Esophagus squamous epithelium (tissue), 5 donors: ENCODE measurements at places on chromosomes 1 and 21.

GRCh38 chr1:199411506-199411905 lies 616.0 kb upstream of the NR5A2 start:
- DNase-seq, result no peak

DNA sequence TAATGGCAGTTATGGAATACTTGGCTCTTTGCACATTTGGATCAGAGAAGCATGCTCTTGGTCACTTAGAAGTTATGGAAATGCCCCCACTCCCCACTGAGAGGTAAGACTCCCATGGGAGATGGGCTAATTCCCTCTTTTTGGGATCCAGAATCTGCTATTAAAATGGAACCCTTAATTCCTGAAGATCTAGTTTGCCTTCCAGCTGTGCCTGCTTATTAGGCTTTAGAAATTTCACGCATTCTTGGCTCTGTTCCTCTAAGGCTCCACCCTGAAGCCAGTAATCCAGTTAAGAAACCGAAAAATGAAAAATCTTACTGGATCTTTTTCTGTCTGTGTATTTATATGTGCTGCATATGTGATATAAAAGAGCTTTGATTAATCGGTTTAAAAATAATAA lies 76.7 kb downstream of the USH2A start:
- DNase-seq, result no peak

DNA sequence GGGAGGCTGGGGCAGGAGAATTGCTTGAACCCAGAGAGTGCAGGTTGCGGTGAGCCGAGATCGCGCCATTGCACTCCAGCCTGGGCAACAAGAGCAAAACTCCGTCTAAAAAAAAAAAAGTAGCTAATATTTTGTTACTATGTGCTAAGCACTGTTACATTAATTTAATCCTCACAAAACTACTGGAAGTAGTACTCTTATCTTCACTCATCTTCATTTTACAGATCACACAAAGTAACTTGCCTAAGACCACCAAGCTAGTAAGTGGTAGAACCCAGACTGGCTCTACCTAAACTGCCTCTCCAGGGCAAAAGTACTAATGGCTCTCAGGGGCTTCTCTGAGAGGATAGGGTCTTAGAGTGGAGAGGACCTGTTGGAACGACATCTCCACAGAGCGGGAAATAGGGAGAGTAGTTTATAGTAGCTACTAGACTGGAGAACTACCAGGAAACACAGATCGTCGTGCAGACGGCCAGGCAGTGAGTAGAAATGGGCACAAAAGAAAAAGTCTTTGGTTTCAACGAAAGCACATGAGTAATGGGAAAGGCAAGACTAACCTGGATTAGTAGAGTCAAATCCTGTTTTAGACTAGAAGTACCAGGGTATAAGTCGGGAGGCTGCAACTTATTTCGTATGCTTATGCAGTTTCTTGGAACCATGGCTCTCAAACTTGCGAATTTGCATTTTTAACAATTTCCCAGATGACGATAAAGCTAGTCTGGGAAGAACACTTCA lies 1.4 kb downstream of the CLCC1 start:
- DNase-seq, result no peak

DNA sequence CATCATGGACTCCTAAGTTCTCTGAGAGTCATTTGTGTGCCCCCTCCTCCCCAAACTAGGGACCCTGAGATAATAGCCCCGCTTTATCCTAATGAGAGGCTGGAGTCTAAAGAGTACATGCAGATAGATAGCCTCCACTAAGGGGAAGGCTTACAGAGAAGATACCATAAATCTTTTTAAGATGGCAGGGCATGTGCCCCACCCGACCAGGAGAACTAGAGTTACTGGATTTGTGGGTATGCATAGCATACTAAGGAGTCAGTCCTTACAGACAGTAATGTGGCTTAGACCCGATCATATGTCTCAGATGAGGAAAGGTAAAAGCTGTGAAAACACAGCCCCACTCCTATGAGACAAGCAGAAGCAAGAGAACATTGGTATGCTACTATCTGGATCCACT lies 25.7 kb upstream of the PKN2 start:
- no peak for DNase-seq

DNA sequence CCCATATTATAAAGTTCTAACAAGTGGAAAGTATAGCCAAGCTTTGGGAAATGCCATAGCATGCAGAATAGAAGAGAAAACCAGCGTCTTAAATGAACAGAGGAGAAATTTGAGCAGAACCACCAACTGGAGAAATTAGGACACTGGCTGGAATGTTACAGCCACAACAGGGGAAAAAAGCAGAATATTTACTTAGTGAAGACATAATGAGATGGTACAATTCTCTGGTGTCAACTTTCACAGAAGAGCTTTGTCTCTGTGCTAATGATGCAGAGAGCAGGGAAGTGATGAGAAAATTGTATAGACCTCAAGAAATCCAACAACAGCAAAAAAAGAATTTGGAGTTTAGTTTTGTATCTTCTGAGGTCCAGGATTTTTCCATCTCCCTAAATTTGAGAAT lies 249.7 kb downstream of the KIF26B start:
- DNase-seq, result no peak

DNA sequence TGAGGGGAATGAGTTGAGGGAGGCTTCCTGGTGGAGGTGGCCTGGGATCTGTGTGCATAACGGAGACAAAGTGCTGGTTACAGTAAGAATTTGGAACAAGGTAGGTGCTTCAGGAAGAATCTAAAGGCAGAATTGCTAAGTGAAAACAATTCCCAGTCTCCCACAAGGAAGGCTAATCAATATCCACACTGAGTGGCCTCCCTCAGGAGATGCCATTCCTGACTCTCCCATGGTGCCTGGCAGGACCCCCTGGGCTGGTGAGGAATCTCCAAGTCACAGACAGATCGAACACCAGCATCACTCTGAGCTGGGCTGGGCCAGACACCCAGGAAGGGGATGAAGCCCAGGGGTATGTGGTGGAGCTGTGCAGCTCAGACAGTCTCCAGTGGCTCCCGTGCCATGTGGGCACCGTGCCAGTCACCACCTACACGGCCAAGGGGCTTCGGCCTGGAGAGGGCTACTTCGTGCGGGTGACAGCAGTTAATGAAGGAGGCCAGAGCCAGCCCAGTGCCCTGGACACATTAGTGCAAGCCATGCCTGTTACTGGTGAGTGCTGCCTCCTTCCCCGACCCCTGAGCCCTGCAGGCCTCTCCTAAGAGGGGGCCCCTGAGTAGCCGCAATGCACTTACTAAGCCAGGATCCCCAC lies 30.7 kb downstream of the IGFN1 start:
- no peak for DNase-seq

DNA sequence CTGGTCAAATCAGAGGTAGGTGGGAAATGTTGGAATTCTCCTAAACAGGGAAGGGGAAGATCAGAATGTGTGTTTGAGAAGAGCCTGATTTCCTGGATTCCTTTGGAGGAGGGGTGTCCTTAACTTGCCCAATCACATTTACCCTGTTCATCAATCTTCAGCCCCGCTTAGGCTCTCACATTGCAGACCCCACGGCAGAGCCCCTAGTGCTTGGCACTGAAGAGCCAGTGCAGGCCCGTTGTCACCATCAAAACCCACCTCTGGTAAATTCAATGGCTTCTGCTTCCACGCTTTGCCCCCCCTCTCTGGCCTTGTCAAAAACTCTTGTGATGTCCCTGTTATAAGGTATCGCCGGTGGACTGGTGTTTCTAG lies 2.3 kb downstream of the AGPAT3 start:
- no peak for DNase-seq

GRCh38 chr21:37375866-37376574 lies 9.4 kb downstream of the DYRK1A start:
- DNase-seq, result no peak

GRCh38 chr21:37372127-37372731 lies 5.7 kb downstream of the DYRK1A start:
- DNase-seq, result no peak

GRCh38 chr1:99748419-99748818 lies 18.0 kb downstream of the FRRS1 start:
- DNase-seq, result no peak

DNA sequence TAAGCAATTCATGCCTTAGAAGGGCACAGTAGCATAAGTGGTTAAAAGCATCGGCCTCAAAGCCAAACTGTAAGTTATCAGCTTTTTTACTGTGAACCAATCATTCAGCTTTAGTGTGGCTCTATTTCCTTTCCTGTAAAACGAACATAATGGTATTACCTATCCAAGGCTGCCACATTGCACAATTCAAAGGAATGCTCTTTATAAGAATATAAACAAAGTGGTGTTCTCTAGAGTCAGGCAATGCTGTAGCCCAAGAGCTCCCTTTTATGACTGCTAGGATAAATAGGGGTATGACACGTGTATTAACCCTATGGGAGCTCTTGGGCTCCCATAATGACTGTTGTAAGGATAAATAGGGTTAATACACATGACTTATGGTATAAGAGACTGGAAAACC lies 25.4 kb downstream of the INTS7 start:
- DNase-seq, result no peak

DNA sequence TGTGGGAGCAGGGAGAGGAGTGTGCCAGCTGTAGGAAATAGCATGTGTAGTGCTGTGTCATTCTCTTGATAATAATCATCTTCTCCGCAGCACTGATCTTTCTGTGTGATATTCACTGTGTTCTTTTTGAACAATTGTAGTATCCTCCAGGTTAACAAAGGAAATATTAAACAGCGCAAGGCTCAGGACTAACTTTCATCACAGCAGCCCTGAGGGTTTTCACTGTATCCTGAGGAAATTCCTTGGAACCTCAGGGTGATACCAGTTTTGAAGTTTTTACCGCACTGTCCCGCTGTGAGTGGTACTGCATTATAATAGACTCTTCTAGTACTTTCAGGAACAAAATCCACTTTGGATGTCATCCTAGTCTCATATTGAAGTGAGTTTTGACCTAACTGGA lies 228.4 kb upstream of the COA6 start:
- DNase-seq, result no peak

DNA sequence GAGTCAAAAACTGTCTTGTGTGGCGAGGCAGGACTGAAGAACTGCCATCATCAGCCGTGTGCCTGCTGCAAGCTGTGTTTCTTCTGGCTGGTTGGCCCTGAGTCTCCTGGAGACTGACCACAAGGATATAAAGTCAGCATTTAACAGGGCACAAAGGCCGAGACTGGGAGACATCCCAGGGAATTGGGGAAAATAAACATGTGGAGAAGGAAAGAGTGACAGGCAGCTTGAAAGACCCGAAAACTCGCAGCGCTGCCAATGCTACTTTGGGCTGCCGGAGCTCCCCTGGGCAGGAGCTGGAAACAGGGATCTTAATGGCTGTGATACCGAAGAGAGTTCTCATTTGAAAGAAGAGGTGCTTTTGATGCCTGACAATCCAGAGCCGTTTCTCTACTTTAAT lies 125.3 kb upstream of the HMGB4 start:
- no peak for DNase-seq

GRCh38 chr1:205719015-205719414 lies 31.0 kb downstream of the NUCKS1 start:
- no peak for DNase-seq

- DNase-seq, result no peak
Measured at GRCh38 chr1:28244549-28245251, 8.8 kb downstream of the ATP5IF1 start.

- DNase-seq, result no peak
Measured at GRCh38 chr1:19341201-19342061, 29.3 kb downstream of the SLC66A1 start.

GRCh38 chr1:25033828-25034705 lies 104.0 kb upstream of the RUNX3 start:
- DNase-seq, result no peak

- no peak for DNase-seq
Measured at GRCh38 chr1:22332795-22333499, 118.7 kb upstream of the ZBTB40 start.

- DNase-seq, result no peak
Measured at GRCh38 chr1:119636491-119637089, 11.5 kb downstream of the ZNF697 start.

- DNase-seq, result no peak
Measured at GRCh38 chr1:225260319-225260718, 167.5 kb downstream of the LBR start.

GRCh38 chr1:231527586-231528171 lies 790 bp upstream of the TSNAX start:
- DNase-seq, result no peak

- no peak for DNase-seq
Measured at GRCh38 chr1:116740746-116741145, 13.5 kb upstream of the CD2 start.

DNA sequence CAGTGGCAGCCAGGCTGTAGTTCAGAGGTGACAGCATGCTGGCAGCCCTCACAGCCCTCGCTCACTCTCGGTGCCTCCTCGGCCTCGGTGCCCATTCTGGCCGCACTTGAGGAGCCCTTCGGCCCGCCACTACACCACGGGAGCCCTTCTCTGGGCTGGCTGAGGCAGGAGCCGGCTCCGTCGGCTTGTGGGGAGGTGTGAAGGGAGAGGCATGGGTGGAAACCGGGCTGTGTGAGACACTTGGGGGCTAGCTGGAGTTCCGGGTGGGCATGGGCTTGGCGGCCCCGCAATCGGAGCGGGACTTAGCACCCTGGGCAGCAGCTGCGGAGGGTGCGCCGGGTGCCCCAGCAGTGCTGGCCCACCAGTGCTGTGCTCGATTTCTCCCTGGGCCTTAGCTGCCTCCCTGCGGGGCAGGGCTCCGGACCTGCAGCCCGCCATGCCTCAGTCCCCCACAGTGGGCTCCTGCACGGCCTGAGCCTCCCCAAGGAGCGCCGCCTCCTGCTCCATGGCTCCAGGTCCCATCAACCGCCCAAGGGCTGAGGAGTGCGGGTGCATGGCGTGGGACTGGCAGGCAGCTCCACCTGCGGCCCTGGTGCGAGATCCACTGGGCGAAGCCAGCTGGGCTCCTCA lies 396.8 kb downstream of the FAM72C start:
- DNase-seq, result no peak

DNA sequence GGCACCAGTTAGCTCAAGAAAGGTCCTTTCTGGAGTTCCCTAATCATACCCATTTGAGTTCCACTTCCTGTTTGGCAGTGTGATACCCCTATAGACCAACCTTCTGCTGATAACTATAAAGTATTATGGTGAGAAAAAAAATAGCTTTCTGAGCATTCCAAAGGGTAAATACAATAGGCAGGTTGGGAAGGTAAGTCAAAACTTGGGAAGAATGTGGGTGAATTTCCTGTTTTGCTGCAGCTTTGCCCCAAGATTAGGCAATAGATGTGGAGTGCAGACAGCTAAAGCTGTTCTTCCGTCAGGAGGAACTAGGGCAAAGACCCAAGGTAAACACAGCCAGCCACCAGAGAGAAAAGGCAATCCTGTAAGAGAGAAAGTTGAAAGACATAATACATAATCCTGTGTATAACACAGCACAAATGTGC lies 49.9 kb upstream of the GUCA2A start:
- no peak for DNase-seq
